ENCODE measurements at places on chromosomes 16 and 17. TPM values are rescaled to one million over a fixed set of nuclear protein-coding genes. Genes with fewer than 3 reads are reported as not detected.

DNA sequence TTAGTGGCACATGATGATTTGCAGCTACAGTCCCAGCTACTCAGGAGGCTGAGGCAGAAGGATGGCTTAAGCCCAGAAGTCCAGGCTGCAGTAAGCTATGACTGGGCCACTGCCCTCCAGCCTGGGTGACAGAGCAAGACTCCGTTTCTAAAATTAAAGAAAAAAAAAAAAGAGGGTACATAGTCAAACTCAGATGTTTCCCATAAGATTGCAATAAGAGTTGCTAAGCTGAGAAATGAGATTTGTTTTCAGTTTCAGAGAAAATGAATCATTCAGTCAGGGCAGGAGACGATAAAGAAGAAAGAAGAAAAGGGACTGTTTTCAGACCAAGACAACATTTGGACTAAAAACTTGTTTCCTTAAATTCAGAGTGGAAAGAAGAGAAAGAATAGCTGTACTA, 30.2 kb upstream of the PHLPP2 start:
- no peak for DNase-seq

DNA sequence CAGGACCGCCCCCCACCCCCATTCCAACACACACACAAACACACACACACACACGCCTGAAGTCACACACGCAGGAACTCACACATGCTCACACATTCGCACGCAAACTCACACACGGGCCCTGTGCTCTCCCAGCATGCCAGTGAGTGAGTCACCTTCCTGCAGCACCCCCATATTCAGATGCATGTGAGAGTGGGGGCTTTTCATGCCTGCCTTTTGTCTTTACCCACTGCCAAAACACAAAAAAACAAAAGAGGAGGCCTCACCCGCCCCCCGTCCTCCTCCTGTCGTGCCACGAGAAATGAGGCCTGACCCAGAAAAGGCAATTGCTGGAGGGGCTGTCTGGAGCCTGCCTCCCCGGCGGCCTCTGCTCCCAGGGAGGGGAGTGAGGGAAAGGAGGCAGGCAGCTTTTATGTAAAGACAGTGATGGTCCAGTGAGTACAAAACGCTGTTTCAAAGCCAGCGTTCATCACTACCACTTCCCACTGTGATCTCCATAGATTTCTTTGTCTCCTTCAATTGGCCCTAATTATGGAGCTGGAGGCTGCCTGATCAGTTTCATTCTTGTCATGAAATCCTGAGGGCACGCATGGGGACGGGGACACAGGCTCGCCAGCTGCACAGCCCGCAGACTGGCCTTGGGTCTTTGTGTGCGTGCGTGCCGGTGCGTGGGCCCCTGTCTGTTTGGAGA, 29.5 kb upstream of the GSE1 start:
- no peak for DNase-seq

GRCh38 chr16:13902677-13903076, 17.3 kb upstream of the ERCC4 start:
- DNase-seq, result no peak

- no peak for DNase-seq
Observed at GRCh38 chr17:45230787-45231480, 9.2 kb downstream of the FMNL1 start.

DNA sequence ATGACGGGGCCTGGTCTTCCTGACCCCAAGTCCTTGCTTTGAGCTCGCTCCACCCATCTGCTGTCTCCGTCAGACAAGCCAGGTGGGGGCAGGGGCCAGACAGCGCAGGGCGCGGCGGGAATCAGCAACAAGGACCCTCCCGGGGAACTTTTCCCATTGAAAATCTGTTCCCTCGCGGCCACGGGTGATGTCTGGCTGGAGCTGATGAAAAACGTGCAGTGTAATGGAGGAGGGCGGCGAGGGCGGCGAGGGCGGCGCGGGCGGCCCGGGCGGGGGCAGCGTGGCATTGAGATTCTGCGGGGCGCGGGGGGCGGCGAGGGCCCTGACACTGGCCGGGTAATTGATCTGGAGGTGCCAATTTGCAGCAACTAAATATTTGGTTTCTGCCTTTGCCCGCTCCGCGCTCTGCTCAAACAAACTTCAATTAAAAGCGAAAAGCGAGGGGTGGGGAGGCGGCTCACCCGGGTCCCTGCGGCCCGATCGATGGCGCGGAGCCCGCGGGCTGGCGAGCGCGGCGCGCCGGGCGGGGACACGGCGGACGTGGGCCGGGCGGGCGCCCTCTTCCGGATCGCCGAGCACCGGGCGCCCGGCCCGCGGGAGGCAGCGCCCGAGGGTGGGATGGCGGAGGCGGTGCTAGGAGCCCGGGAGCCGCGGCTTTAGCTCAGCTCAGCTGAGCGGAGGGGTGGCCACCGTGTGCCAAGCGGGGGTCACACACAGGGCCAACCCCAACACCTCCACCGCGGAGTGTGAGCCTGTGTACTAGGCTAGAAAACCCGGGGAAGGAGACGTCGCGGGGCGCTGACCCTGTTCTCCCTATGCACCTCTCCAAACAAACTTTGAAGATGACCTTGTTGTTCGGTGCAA, 32.4 kb downstream of the DCAKD start:
- DNase-seq, result peak; percentile 35

DNA sequence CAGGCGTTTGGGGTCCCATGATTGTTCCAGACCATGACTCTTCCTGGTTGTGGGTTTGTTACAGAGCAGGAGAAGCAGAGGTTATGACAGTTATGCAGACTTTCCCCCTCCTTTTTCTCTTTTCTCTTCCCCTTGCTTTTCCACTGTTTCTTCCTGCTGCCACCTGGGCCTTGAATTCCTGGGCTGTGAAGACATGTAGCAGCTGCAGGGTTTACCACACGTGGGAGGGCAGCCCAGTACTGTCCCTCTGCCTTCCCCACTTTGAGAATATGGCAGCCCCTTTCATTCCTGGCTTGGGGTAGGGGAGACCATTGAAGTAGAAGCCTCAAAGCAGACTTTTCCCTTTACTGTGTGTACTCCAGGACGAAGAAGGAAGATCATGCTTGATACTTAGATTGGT, 7.9 kb upstream of the TACO1 start:
- DNase-seq, result no peak

DNA sequence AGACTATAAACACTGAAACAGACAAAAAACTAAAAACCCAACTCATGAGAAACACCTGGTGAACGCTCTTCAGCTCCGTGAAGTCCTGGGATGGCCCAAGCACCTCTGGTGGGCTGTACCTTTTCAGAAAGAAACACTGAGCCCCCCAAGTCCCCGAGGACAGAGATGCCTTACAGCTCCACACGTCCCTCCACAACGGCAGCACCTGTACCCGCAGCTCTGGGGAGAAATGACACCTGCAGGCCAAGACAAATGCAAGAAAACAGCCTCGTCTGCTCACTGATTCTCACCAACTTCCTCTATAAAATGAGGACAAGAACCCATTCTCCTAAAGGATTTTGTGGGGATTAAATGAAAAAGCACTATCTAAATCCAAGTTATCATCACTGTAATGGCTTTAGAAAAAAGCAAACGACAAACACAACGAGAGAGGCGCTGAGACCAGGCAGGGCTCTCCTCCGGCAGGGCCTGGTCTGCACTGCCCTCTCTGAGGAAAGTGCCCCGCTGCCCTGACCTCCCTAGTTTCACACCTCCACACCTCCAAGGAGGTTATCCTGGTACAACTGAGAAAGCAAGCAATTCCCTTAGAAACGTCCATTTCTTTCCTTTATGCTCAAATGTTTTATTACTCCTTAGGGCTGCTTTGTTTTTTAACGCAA, 114.9 kb downstream of the ZNF778 start:
- no peak for DNase-seq

DNA sequence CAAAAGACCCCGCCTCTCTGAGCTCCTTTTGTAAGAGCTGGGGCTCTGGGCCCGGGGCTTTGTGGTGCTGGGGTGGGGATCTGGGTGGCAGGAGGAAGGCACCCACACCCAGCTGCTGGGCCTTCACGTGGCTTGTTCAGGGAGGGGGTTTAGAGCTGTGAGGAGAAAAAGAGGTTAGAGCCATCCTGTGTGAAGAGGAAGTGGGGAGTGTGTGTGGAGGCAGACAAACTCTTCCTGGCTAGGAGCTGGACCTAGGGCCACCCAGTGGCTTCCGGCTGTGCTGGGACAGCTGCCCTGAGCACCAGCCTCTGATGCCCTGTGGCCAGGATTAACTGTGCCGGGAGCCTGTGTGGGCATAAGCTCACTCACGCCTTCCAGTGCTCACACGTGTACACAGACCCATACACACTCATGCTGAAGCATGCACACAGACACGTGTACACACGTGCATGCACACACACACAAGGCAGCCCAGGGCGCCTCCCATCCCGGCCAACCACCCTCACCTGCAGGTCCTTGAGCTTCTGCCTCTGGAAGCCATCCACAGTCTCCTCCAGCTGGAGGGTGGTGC, 7.4 kb downstream of the CIBAR2 start:
- DNase-seq, result no peak

DNA sequence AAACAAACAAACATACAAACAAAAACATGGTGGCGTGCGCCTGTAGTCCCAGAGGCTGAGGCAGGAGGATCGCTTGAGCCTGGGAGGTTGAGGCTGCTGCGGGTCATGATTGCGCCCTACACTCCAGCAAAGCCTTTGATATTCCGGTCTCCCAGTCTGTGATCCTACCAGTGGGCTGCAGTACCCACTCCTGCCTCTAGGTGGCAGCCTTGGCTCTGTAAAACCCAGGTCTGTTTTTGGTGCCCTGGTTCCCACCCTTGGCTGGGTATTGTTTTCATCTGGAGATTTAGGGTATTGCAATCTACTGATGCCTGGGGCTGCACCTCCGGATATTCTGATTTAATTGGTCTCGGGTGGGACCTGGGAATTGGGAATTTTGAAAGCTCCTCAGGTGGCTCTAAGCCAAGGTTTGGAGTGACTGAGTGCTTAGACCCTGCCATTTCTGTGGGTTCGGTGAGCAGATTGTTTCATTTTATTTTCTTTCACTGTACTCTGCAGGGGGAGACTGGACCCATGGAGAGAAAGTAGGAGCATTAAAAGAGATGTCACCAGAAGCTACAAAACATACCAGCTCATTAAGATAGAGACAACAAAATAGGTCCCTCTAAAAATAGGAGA, 40.5 kb downstream of the MYH3 start:
- DNase-seq, result peak; percentile 93

- no peak for DNase-seq
Observed at GRCh38 chr17:57097832-57098421, 12.9 kb downstream of the AKAP1 start.

GRCh38 chr17:10010752-10011151, 105.7 kb upstream of the RCVRN start:
- no peak for DNase-seq

AANAT gene
- total RNA-seq, result 2.0 TPM

NDUFAF8 gene
- total RNA-seq, result 63.4 TPM

NEK8 gene
- 10.1 TPM for total RNA-seq

MAP3K14 gene
- total RNA-seq, result 12.4 TPM

HOXB6 gene
- total RNA-seq, result 4.3 TPM

DHODH gene
- total RNA-seq, result 11.4 TPM

PYY gene
- 0.37 TPM for total RNA-seq

ZG16B gene
- total RNA-seq, result 3.5 TPM

RCVRN gene
- total RNA-seq, result 0.50 TPM

DRC3 gene
- total RNA-seq, result 21.6 TPM

PRCD gene
- total RNA-seq, result 3.2 TPM

Data from testis (tissue), 5 donors.